ENCODE measurements at places on chromosomes 3 and 15. TPM values are rescaled to one million over a fixed set of nuclear protein-coding genes. Genes with fewer than 3 reads are reported as not detected.

DNA sequence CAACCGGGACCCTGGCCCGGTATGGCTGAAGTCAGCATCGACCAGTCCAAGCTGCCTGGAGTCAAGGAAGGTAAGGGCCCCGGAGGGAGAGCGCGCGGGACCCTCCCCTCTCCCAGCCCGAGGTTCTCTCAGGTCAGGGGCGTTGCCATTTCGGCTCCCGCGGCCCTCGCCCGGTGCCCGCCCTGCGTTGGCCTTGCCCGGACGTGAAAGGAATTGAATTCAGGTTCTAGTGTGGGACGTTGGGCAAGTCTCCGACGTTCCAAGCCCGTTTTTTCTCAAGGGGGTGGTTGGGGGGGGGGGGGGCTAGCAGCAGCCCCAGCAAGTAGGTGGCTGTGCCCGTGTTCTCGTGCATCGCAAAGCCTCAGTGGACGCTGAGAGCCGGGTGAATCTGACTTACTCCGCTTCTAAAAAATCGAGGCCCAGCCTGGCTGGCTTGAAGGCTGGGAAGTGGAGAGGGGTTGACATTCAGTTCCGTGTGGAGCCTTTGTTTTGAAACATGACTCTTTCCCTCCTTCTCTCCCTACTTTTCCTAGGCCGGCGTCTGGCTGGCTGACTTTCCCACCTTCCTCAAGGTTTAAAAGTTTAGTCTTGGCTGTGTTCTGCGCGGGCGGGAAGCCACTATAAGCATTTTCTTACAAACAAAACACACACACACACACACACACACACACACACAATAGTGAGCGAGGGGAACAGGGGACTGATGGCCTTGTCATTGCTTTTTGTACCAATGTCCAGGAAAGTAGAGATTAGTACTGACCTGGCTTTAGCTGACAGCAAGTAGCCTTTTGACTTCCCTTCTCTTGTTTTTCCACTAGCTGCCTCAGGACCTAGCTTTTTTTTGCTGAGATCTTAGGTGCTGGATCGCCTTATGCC is at the start of gene UTS2B:
UTS2B (minus strand) TSS at position 873 of the 876 bp plus-strand sequence. CDS start 48,337 bp downstream, outside the sequence.
- DNase-seq = peak; percentile 74

GRCh38 chr15:93467337-93467736 is 378.3 kb upstream of the RGMA start:
- no peak for DNase-seq

GRCh38 chr3:135050536-135050935 is 255.5 kb downstream of the EPHB1 start:
- DNase-seq = no peak

- peak; percentile 47 for DNase-seq
These were observed 374.6 kb upstream of the TBL1XR1 start for GRCh38 chr3:177571944-177572315.

- DNase-seq = no peak
These were observed 247.3 kb upstream of the IGF1R start for GRCh38 chr15:98401029-98401428.

DNA sequence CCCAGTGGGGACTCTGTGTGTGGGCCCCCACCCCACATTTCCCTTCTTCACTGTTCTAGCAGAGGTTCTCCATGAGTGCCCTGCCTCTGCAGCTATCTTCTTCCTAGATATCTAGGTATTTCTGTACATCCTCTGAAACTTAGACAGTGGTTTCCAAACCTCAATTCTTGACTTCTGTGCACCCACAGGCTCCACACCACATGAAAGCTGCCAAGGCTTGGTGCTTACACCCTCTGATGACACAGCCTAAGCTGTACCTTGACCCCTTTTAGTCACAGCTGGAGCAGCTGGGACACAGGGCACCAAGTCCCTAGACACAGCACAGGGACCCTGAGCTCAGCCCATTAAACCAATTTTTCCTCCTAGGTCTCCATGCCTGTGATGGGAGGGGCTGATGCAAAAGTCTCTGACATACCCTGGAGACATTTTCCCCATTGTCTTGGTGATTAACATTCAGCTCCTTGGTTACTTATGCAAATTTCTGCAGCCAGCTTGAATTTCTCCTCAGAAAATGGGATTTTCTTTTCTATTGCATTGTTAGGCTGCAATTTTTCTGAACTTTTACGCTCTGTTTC is 304.5 kb downstream of the OTOL1 start:
- no peak for DNase-seq

GRCh38 chr3:36905545-36905944 is 39.3 kb downstream of the TRANK1 start:
- no peak for DNase-seq

GRCh38 chr15:81492331-81492968 is 118.4 kb upstream of the TMC3 start:
- no peak for DNase-seq

GRCh38 chr15:90872486-90873184 is 4.2 kb downstream of the FURIN start:
- DNase-seq = no peak

DNA sequence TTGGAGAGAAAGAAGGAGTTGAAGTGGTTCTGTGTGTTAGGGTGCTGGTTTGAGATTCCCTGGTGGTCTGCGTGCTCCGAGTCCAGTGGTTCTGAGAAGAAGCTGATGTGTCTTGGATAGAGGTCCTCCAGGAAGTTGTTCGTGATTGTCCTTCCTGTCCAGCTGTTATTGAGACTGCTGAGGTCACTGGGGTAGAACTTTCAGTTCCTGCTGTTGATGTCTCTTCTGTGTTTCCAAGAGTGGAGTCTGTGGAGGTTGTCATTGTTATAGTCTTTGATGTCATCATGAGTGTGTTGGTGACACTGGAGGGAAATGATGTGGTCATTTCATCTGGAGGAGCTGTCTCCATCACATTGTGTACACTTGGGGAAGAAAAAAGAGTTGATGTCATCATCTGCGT is 20.8 kb downstream of the MUC4 start:
- no peak for DNase-seq

DNA sequence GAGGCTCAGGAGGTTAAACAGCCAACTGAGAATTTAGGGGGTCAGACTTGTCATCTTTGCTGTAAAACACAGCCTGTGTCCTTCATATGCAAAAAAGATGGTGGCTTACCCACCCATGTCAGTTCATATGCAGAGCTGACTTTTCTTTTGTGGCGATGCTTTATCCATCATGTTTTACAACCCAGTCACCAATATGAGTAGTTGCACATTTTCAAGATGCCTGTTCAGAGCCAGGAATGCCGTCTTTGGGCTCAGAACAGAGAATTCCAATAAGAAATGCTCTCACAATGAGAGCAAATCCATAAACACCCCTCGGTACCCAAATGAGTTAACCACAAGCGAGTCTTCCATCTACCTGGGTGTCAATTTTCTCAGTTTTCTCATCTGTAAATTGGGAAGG is 83.6 kb downstream of the TIGIT start:
- no peak for DNase-seq

DNA sequence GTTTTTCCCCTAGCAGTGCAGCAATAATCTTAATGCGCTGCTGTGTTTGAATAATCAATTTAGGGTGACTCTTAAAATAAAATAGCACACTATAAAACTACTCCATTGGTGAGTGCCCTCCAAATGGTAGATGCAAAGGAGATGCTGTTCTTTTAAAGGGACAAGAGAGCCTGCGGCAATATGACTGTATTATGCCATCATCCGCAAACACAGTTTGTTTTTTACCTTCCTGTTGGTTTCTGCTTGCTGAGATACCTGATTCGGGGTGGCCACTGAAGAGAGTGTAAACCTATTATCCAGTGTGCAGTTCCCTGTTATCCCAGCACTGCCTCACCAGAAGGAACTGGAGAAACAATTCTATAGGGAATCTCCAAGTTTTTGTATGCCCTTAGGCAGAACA is 523.1 kb upstream of the TGFBR2 start:
- no peak for DNase-seq

- no peak for DNase-seq
These were observed 32.5 kb upstream of the TM4SF4 start for GRCh38 chr3:149442043-149442442.

- no peak for DNase-seq
These were observed 19.2 kb upstream of the SMAD6 start for GRCh38 chr15:66682865-66683264.

- DNase-seq = no peak
These were observed 4.3 kb downstream of the CHRNA3 start for GRCh38 chr15:78616506-78616905.

- DNase-seq = no peak
These were observed 28.4 kb downstream of the TMEM44 start for GRCh38 chr3:194604837-194605236.

DNA sequence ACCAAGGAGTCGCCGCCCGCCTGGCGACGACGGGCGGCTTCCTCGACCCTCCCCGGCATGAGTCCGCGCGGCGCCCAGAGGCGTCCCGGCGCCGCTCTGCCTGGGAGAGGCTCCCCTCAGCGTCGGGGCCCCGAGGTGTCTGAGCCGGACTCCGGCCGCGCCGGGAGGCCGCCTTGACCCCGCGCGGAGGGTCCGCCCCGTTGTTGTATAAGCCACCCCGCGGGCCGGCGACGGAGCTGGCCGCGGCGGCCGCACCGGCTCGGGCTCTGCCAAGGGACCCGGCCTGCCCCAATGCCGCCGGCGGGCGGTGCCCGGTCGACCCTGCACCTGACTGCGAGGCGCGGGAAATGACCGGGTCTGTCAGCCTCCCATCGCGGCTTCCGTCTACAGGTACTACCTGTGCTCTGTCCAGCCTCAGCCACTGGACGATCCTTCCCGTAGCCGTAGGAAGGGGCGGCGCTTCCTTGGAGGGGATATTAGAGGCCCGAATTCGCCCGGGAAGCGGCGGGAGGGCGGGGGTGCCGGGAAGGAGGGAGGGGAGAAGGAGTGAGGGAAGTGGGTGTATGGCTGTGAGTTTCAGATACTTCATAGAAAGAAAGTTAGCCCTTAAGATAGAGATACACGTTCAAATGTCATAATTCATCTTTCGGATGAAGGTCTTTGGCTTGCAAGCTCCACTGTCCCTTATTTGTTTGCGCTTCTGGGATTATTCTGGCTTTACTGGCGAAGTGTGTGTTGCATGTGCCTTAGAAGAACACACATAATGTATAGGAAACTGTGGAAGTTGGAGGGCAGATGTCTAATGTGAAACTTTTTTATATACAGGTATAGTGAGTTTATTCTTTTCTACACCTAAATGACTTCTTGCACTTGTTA is 620 bp downstream of the ABHD5 start:
- DNase-seq = peak; percentile 63

DNA sequence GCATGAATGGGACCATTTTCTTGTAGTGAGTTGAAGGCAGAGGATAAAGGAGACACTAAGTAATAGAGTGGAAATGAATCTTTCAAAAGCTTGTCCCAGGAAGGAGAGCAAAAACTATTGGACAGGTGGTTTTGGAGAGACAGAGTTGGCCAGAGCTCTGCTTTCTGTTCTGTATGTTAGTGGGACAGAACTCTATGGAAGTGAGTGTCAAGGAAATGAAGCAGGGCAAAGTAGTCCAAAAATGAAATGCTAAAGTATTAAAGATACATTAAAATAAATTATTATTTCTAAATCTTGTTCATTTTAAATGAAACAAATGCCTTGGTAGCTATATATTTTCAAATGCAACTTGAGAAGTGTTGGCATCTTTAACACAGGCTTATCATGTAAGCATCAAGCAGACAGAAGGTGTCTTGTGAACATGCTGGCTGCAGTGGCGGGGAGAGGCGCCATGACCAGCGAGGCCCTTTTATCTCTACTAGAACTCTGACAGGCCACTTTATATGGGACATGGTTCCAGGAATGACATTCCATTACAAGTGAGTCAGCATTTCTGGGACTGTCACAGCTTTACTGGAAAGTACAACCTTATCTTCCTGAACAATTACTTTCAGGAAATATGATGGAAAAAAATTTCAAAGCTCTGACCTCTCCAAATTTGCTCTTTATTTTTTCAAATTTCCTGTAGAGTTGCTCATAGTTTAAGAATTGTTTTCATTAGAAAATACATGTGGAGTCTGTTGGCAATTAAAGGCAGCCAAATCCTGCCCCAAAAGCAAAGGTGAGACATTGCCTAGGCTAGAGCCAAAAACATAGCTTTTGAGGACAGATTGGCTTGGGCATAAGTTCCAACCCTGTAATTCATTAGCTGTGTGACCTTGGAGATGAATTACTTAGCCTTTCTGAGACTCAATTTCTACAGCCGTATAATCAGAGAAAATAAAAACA is 106.5 kb downstream of the ECT2 start:
- DNase-seq = no peak

DNA sequence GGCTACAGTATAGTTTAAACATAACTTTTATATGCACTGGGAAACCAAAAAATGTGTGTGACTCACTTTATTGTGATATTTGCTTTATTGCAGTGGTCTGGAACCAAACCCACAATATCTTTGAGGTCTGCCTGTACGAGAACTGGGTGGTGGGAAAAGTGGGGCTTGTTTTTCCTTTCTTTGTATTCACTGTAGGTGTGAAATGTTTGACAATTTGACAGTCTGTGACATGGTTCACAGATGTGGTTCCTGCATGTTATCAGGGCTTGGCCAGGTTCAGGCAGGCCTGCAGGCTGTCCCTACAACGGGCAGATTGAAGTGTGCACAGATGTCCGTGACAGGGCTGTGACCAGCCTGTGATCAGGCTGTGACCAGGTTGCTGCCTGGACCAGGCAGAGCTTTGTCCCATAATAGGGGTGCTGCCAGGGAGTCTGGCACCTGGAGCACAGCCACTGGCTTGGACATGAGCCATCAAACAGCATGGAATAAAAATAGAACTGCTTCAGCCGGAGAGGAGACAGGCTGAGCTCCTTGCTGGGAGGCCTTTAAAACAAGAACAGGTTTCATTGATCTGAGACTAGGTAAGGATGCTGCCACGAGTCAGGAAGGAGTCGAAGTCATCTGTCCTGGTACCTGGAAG is 61.0 kb downstream of the KLF13 start:
- no peak for DNase-seq

DNA sequence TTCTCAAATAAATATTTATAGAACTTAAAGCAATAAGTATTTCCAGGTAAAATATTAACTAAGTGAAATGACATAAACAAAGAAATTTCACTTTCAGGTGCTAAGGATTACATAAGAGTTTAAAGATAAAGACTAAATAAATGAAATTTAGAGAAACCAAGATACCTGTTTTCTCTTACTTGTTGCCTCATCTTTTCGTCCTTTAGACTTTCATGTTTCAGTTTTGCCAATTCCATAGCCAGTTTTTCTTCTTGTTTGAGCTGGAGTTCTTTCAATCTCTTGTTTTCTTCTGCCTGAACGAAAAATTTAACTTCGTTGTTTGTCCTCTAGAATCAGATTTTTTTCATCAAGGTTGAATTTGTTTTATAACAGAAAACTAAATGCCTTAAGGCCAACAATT is 8.7 kb downstream of the MNS1 start:
- DNase-seq = no peak

ZNF710 gene
- polyA plus RNA-seq = 17.6 TPM

LSAMP gene
- polyA plus RNA-seq = 12.8 TPM

LOXL1 gene
- 73.6 TPM for polyA plus RNA-seq

ISL2 gene
- not detected for polyA plus RNA-seq

TRPM1 gene
- 0.21 TPM for polyA plus RNA-seq

STRA6 gene
- 35.0 TPM for polyA plus RNA-seq

SEMA3G gene
- polyA plus RNA-seq = 30.0 TPM

PARP15 gene
- polyA plus RNA-seq = 0.36 TPM

GOLGA6L2 gene
- not detected for polyA plus RNA-seq

CSK gene
- 46.0 TPM for polyA plus RNA-seq

ROPN1 gene
- polyA plus RNA-seq = 0.07 TPM

ACSBG1 gene
- polyA plus RNA-seq = 1.3 TPM

ACTRT3 gene
- 5.4 TPM for polyA plus RNA-seq
